ENCODE measurements at places on chromosomes 1 and 21. TPM values are rescaled to one million over a fixed set of nuclear protein-coding genes. Genes with fewer than 3 reads are reported as not detected.

The BSND gene
- not detected for total RNA-seq

The ADAM30 gene
- not detected for total RNA-seq

The BRDT gene
- total RNA-seq, result not detected

DNA sequence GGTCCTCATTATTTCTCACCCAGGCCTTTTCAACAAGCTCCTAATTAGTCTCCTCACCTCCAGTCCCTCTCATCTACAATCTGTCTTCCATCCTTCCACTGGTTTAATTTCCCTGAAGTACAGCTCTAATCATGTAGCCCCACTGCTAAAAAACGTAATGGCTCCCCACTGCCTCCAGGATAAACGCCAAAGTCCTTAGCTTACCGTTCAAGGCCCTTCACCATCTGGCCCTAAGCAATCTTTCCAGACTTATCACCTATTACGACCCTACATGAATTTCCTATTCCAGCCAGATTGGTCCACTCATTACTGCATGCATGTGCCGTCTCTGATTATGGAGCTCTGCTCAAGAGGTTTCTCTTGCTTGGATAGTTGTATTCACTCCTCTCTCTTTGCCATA is 83.1 kb upstream of the DAB1 start:
- DNase-seq, result no peak
- no peaks in the 10 kb centered on the region for H3K36me3 ChIP-seq
- H3K4me3 ChIP-seq, result no peak overlapping the region
- H3K4me1 ChIP-seq, result no peaks in the 10 kb centered on the region
- no peak overlapping the region for H3K27ac ChIP-seq

- H3K27me3 ChIP-seq, result no peaks in the 10 kb centered on the region
- H3K4me1 ChIP-seq, result peaks cover 3% of the 10 kb centered on the region
- H3K36me3 ChIP-seq, result no peaks in the 10 kb centered on the region
- no peak overlapping the region for H3K27ac ChIP-seq
- no peak for DNase-seq
Observed at GRCh38 chr1:55399346-55399745, 184.2 kb upstream of the USP24 start.

- no peaks in the 10 kb centered on the region for H3K36me3 ChIP-seq
- DNase-seq, result no peak
- no peak overlapping the region for H3K27ac ChIP-seq
Observed at GRCh38 chr1:220928320-220928719, 49.1 kb downstream of the HLX start.

GRCh38 chr1:38292969-38293368 is 246.4 kb upstream of the POU3F1 start:
- H3K36me3 ChIP-seq, result peaks cover 2% of the 10 kb centered on the region
- H3K27ac ChIP-seq, result no peak overlapping the region
- DNase-seq, result no peak

Data from chondrocyte (in vitro differentiated cells).